ENCODE measurements at places on chromosomes 7 and 10.
A peak's percentile ranks its signal among the peaks of the same experiment; 100 is the strongest.

GRCh38 chr7:45061806-45062425, 26.9 kb downstream of the NACAD start:
- DNase-seq = no peak

DNA sequence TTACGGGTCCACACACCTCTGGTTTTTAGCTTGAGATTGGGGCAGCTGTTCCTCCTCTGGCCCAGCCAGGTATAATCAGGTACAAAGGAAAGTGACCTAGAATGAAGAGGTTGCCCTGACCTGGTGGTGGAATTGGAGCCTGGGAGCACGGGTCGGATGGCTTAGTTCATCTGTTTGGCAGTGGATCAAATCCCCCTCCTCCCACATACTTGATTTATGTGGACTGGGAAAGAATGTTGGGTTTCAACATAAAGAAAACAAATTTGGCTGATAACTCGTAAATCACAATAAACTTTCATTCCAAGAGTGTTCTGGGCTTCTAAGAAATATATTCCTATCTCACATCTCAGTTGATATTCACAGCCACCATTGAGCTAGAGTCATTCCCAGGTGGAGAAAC, 186.8 kb downstream of the CUX1 start:
- no peak for DNase-seq

GRCh38 chr7:68958571-68958970, 639.7 kb upstream of the AUTS2 start:
- no peak for DNase-seq

- DNase-seq = no peak
These were observed 12.6 kb downstream of the ALOX5 start for GRCh38 chr10:45386657-45387056.

GRCh38 chr7:94061326-94061725, 57.2 kb upstream of the BET1 start:
- DNase-seq = no peak

GRCh38 chr7:112262855-112263487, 56.5 kb downstream of the ZNF277 start:
- DNase-seq = no peak

GRCh38 chr7:34060196-34060947, 155.0 kb downstream of the BMPER start:
- DNase-seq = no peak

DNA sequence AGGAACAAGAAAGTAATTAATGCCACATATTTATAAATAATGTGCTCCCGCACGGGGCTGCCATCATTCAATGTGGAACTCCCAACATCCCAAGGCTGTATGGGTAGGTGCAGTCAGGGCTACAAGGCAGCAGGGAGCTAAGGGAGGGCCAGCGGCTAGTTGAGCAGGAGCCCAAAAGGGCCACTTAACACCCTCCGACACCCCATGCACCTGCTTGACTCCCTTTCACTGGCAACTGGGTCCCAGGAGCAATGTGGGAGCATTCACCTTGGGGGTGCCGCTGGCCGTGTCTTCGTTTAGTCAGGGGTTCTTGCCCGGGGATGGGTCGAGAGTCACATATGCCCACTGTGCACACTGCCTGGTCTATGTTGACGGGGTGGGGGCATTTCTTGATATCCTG, 27.9 kb downstream of the SCART1 start:
- DNase-seq = no peak

DNA sequence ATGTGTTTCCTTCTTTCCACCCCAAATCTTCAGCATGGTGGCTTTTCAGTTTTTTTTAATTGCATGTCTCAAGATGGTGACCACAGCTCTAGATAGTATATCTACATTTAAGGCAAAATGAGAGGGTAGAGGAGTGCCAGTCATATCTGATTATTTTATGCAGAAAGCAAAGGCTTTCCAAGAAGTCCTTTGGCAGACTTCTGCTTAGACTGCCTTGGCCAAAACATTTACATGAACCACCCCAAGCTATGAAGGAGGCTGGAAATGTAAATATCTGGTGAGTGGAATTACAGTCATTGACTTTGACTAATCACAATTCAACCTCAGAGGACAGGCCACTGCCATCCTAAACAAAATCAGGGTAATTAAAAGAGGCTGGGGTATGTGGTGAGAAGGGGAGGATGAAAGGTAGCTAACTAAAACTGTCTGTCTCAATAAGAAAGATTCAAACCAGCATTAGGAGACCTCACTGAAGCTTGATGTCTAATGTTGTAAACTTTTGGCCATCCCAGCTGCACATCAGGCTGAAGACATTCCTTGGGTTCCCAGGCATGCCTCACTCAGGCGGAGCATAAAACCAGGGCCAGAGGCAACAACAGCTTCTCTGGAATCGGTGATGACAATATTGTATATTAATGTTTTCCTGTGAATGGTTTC, 53.4 kb downstream of the PPP1R3C start:
- DNase-seq = no peak

DNA sequence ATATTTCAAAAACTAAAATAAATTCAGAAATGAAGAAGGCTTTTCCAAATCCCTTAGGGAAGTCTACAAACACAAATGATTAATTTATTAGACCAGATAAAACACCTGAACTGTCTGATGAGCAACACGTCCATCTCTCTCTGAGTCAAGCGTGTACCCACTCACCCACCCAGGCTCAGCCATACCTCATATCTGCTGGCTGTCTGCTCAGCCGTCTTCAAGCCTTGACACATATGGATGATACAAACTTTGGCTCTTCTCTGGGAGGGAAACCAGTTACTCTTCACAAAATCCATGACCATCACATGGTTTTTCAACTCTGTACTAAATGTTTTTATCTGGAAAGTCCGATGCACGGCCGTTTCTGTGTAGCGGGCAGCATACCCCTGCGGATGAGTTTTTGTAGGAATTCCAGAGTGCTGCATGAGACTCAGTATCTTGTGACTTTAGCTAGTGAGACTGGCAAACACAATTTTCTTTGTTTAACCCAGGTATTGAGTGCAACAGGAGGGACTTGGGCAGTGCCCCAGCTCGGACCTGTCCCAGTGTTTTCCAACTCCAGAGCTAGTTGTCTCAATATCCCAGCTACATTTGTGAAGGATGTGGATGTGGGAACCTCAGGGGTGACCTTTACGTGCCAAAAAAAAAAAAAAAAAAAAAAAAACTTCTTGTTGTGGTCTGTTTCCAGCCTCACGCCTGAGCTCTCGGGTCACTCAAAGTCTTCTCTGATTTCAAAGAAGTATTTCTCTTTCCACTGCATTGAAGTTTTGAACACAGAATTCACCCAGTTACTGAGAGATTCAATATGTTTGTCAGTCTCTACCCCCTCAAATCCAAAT, at the start of gene C10orf90:
TSS of gene C10orf90 (minus strand) at position 638 of the 839 bp plus-strand sequence. CDS start at position 425, 213 bp downstream.
- no peak for DNase-seq

DNA sequence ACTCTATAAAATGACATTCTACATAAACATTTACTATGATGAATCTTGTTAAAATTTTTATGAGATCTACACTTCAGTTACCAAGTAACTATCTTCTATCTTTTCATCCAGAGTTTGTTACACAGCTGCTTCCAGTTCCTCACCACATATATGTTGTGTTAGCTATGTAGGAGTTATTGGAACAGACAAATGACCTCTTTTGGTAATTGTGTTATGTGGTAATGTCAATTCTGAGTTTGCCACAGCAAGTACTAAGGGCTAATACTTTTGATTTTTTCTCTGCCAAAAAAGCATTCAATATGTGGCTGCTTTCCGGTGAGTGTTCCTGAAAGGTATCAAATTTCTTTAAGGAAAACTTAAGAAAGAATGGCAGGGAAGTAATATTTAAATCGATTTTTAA, 573.9 kb upstream of the PCDH15 start:
- DNase-seq = no peak

DNA sequence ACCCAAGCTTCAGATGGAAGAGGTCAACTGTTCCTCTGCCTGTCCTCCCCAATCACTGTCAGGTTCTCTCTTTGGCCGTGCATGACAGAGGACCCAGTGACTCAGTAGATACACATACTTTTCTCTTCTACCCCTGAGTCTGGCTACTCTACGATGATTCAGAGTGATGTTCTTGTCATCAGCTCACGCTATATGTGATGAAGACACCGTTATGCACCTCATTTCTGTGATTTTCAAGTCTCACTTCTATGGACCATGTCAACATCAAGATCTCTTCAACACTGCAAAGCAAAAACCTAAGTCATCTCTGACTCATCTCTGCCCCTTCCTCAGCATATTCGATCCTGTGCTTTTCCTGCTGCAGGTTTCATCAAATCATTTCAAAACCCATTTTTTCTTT, 76.6 kb upstream of the DGKI start:
- no peak for DNase-seq

GRCh38 chr7:31735991-31736982, 49.3 kb downstream of the PPP1R17 start:
- peak; percentile 73 for DNase-seq

DNA sequence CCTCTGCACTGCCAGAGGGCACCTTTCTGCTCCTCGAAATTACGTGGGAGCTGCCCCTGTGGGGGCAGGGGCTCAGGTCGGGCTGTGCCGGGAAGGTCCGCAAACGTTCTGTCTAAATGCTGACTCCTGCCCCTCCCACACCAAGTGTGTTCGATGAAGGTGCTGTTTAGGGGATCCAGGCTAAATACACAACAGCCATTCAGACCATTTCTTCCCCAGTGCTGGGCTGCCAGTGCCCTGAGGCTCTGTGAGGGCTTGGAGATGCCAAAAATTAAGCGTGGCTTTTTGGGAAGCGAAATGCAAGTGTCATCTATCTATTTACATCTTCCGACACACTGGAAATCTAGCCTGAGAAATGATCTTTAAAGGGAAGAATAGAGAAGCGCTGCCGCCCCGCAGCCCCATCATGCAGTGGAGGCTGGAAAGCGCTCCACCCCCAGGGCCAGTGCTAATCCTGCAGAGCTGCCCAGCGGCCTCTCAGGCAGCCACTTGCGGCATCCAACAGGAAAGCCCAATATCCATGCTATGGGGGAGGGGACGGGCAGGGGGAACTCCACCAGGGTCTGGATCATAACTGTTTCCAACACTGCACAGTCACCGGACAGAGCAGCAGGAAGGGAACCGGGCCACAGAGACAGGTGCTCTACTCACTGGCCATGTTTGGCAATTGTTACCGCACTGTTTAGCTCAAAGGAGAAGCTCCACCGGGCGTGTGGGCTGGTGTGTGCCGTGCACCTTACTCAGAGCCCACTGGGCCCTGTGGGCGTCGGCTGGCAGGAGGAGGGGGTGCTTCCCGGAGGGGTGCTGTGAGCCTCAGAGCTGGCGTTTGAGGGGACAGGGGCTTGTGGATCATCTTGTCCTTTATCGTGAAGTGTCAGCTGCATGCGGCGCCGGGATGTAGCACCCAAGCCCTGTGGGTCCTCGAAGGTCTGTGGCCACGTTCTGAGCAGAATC, 205.5 kb downstream of the DNAJB6 start:
- DNase-seq = no peak

- no peak for DNase-seq
These were observed 667.8 kb downstream of the PCDH15 start for GRCh38 chr10:54133203-54133602.

DNA sequence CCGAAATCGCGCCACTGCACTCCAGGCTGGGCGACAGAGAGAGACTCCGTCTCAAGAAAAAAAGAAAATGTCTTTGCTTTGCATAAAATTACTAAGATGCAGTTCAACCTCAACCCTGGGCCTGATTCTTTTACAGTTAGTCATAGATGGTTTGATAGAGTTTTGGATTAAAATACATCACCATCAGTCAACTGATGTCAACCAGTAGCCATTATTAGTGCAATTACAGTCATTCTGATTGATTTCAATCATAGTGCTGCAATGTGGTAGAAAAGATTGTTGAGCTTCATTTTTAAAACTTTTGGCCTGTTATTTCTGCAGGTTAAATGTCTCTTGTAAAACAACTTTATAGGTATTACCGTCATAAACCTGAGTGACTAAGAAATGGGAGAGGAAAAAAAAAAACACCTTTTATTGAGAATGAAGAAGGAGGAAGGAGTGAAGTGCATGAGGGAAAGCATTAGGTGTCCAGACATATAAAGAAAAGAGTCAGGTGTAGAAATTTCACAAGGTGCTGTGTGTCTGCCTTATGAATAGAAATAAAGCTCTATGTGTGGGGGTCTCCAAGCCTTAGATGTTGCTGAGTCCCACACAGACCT, 150.6 kb downstream of the TRIL start:
- DNase-seq = no peak

DNA sequence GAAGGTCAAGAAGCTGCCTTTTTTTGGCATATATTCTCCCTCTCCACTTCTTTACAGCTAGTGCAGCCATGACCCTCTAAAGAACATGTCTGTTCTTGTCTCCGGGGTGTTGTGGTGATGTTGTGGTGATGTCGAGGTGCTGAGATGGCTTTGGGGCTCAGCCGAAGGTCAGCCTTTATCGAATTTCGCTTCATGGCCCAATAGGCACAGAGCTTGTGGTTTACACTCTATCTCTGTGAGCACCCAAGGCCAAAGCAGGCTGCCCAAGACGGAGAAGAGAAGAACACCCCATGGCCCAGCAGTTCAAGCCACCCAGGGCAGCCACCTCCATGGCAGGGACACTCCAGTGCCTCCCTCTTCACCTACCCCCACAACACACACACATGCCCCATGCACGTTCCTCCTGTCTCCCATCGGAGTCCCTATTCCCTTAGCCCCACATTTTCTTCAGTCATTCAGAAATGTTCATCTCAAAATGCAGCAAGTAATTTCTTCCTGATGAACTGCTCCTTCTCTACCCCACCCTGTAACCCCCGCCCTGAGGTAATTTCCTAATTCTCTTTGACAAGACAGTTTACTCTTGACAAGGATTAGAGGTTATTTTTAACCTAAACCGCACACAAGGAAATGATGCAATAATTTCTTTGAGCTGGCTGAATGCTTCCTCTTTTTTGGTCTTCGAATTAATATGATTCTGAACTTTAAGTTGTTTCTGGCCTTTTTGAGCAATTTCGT, 18.6 kb upstream of the ADRB1 start:
- no peak for DNase-seq

DNA sequence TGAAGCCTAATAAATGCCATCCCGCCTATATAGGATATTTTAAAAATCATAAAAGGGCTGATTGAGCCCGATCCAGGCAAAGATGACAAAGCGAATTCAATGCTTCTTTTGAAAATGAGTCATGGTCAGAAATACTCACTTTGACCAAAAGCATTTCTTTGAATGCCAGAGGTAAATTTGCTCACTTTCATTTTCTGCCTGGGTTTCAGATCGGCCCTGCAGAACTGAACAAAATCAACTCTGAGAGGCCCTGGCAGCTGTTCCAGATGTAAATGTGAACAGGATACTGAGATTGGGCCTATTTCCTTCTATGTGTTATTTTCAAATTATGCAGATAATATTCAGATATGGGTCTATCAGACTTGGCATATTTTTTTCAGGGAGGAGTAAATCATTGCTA, 114.8 kb upstream of the ARID5B start:
- no peak for DNase-seq

All from neural crest cell (in vitro differentiated cells).